Stimulated activated CD4-positive, alpha-beta T cell treated with anti-CD3 and anti-CD28 coated beads, TNF-alpha, amount 100 ng/mL, for 1 hour (primary cell): ENCODE measurements at places on chromosomes 2 and 18.

- no peak for DNase-seq
These were observed 28.1 kb downstream of the TCF7L1 start for GRCh38 chr2:85160966-85161960.

DNA sequence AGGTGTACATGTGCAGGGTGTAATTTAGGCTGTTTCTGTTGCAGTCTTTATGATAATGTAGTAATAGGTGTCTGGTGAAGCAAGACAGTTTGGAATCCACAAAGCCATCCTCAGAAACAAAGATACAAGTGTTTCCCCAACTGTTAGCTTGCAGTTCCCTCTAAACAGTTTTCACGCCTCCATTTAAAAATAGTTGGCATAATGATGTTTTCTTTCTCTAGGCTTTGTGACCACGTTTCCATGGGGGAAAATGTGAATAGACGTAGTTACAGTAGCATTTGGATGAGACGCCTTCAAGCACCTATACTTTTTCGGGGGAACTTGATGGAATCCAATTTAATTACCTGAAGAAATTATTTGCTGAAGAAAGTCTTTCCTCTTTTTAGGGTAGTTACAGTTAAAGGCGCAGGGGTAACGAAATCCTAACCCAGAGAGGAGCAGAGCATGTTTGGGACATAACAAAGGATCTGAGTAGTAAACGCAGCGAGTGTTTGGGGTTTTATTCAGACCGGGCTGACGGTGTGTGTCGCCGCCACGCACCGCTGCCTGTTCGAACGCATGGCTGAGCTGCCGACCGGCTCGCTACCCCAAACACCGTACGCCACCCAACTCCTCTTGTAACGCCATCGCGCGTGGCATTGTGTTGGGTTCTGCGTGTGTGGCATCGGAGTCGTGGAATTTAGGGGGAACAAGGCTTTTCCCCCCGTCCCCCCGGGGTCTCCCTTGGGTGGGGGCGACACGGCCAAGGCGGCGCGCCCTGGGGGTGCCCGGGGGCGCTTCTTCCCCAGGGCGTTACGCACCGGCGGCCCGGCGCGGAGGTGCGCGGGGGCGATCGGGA, 681 bp upstream of the NRP2 start:
- no peak for DNase-seq

GRCh38 chr2:105403783-105404698, 5.2 kb upstream of the FHL2 start:
- no peak for DNase-seq

DNA sequence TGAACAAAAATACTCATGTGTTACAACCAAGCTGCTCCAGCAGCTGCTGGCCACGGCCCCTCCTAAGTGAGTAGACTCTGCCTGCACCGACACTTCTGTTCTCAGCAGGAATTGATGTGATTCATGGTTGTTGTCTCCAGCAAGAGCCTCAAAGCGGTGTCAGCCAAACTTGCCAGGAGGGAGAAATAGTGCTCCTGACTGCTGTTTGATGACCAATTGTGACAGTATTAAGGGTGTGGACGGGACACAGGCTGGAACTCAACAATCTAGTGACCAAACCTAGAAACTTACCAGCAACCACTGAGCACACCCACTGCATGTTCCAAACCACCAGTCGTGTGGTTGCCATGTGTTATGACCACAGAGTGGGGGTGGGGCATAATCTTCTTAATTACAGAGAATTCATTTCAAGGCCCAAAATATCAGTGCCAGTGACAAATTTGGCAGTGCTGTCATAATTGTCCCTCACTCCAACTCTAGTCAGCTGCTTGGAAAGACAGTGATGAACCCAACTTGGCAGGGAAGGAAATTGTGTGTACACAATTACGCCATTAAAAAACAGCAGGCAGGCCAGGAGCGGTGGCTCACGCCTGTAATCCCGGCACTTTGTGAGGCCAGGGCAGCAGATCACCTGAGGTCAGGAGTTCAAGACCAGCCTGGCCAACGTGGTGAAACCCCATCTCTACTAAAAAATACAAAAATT, 30.4 kb downstream of the FBLN7 start:
- no peak for DNase-seq

DNA sequence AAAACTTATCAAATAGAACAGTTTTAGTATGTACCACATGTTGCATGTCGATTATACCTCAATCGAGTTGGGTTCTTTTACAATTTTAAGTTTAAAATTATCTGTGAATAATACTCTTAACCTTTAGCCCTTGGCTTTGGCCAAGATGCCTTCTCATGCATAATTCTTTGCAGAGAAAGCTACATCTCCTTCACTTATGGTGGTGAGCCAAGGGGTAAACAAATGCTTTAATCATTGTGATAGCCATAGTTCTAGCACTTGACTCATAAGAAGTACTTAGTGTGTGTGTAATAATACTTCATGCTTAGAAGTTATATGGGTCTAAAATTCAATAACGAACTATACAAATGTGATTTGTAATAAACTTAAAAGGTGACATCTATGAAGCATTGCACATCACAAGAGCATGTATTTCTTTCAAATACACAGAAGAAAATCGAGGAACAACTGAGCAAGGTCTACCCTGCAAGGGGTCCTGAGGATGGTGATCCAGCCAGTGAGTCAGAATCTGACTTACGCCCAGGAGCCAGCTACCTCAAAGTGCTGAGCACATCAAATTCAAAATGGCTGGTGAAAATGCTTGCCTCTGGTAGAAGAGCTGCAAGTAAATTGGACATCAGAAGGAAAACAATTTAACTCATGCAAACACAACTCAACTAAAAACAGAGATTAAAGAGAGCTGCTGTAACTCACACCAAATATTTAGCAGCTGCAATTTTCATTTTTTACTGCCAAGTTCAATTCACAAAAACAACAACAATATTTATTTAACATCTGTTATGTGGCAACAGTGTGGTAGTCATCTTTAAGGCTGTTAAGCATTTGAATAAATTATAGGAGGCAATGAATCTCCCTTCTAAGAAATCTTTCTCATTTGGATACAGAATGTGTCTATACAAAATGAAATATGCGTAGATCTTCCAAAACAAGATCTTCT, 23.8 kb upstream of the TTC39C start:
- no peak for DNase-seq

DNA sequence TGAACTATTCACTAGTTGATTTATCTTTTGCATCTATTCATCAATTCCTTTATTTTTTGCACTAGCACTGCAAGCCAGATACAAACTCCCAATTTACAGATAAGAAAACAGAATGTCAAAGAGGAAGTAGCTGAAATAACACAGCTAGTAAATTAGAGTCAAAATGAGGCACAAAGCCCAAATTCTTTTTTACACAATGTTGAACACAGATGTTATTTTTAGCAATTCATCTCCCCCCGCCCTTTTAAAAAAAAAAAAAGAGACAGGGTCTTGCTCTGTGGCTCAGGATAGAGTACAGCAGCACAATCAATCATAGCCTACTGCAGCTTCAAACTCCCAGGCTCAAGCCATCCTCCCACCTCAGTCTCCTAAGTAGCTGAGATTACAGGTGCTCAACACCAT, 127.8 kb downstream of the CCBE1 start:
- no peak for DNase-seq

GRCh38 chr2:230891064-230891463, 26.3 kb downstream of the ITM2C start:
- no peak for DNase-seq

DNA sequence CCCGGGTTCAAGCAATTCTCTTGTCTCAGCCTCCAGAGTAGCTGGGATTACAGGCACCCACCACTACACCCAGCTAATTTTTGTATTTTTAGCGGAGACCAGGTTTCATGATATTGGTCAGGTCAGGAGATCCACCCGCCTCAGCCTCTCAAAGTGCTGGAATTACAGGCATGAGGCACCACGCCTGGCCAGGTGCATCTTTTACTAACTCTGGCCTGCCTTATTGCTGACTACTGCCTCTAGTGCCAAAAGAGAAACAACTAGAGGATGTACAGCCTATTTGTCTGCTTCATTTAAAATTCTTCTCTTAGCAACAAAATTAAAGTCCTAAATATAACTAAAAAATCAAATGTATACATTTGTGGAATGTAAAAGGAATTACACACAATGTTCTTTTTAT, 115.4 kb downstream of the BMPR2 start:
- DNase-seq, result no peak

DNA sequence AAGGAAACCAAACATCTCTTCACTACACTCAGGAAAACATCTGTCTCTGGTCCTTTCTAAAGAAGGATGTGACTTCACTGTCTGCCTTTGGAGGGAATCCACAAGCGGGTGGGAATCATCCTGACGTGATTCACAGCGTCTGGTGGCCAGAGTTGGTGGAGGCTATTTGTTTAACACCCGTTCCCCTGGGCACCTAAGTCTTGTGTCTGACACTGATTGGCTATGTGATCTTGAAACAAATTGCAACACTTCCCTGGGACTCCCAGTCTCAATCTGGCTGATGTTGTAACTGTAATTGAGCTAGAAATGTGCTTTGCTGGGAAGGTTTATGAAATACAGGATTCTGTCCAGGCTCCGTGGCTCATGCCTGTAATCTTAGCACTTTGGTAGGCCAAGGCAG, 28.8 kb upstream of the SIX3 start:
- DNase-seq, result no peak

- DNase-seq, result no peak
These were observed 91.1 kb downstream of the RBMS1 start for GRCh38 chr2:160402501-160402900.

DNA sequence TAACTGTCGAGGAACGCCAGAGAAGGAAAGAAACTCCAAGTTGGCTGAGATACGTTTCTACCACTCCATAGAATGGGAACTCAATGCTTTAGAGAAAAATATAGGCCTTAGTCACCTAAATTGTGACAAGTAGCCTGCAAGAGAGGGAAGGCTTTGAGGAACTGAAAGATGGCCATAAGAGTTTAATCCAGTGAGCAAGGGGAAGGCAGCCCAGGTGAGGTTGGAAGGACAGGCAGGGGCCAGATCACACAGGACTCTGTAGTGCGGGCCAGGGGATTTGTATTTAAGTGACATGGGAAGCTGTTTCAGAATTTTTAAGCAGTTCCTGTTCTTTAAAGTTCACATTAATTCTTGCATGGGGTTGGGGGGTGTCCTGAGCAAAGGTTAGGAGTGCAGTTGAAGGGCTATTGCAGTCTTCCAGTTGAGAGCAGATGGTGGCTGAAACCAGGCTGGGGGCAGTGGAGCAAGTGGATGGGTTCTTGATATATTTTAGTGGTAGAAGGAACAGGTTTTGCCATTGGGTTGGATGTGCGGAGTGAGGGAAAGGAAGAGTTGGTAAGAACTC, 138.9 kb upstream of the PELI1 start:
- DNase-seq, result no peak

DNA sequence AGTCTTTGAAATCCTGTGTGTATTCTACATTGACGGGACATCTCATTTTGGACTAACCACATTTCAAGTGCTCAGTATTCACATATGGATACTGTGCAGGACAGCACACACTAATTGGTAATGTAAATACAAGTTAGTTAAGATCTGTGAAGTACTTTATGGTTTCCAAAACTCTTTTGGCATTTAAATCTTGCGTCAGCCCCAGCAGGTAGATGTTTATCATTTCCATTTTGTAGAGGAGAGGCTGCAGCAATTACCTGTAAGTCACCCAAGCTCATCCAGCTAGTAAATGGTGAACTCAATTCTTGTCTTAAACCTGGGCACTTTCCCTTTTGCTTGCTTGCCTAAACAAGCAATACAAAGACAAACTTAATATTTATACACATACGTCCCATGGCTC, 1.6 kb upstream of the NAGK start:
- DNase-seq, result no peak

DNA sequence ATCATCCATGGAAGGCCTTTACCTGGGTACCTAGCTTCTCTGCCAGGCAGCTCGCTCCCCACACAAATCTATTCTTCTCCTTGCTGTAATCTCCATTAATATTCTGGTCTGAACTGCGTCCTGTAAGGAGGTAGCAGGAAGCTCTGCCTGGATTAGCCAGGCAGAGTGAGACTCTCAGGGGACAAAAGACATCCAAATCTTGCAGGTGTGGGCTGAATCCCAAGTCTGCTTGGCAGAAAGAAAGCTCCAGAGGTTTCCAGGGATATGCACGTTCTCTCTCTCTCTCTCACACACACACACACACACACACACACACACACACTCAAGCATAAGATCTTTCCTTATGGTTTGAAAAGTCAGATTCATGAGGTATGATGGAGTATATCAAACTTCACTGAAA, 66.5 kb downstream of the THNSL2 start:
- no peak for DNase-seq

- DNase-seq, result no peak
These were observed 50.2 kb downstream of the MCFD2 start for GRCh38 chr2:46865181-46865970.

DNA sequence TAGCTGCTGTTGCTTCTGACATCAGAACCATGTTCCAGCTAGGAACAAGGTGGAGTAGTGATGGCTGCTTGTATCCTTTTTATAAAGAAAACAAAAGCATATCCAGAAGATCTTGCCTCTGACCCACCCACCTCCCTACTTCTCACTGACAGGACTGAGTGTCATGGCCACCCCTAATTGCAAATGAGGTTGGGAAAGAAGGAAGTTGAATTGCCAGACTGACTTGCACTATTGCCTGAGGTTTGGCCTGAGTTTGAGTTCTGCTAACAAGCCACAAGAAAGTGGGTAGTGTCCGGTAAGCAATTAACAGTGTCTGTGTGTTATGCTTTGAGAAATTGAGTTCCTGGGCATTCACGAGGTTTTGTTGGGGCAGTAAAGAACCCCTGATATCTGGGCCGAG, 22.8 kb downstream of the SGPP2 start:
- no peak for DNase-seq

- DNase-seq, result no peak
These were observed 31.2 kb downstream of the ZDBF2 start for GRCh38 chr2:206305523-206306245.

DNA sequence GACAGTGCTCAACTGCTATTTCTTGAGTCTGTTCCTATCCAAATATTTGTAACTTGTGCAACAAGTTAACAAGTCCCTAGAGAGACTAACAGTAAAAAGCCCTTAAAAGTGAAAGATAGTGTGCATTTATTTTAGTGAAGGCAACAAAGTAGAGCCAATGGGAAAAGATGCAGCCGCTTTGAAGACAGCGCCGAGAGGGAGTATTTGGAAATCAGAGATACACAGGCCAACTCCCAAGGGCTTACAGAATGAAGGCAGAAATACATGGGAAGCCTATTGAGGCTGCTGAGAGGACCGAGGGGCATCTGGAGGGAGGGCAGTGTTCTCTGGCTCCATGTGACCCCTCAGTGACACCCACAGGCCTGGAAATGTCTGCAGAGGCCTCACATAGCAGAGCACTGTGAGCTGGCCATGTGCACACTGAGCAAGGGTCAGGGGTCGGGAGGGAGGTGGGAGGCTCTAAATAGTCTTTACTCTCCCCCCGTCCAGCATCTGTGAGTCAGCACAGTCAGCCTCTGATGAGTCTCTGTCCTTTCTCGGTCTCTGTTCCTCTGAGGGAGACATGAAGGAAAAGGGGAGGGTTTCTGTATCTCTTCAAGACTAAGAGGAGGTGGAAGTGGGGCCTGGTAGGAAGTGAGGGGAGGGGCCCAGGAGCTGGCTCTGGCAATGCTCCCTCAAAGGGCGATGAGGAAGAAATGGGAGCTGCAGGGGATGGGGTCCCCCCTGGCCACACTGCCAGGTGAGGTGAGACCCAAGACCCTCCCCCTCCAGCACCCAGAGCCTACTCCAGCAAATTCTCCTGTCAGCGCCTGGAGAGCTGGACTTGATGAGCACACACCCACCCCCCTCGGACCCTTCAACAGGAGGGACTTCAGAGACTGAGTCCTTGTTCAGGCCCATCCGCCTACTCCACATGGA, 133.6 kb downstream of the SP3 start:
- DNase-seq, result no peak

- DNase-seq, result no peak
These were observed 30.6 kb upstream of the PPP3R1 start for GRCh38 chr2:68282811-68283418.
